ENCODE measurements at places on chromosomes 16 and 17.

GRCh38 chr16:81627024-81627423 lies 152.1 kb upstream of the PLCG2 start:
- no peak for DNase-seq

- no peak for DNase-seq
Observed at GRCh38 chr17:74019860-74020259, 183.6 kb upstream of the RPL38 start.

DNA sequence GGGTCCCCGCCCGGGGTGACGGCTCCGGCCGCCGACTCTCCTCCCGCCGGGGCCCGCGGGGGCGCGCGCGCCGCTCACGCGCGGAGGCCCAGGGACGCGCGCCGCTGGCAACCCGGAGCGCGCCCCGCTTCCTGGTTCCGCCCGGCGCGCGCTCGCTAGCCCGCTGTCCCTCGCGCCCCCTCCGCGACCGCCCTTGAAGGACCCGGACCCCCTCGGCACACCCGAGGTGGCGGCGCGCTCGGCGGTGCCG lies at the start of gene STAT5B:
Gene STAT5B, minus strand, starts transcription at position 33 of the 250 bp plus-strand sequence. CDS start 44,264 bp downstream, outside the sequence.
- peak; percentile 46 for DNase-seq

DNA sequence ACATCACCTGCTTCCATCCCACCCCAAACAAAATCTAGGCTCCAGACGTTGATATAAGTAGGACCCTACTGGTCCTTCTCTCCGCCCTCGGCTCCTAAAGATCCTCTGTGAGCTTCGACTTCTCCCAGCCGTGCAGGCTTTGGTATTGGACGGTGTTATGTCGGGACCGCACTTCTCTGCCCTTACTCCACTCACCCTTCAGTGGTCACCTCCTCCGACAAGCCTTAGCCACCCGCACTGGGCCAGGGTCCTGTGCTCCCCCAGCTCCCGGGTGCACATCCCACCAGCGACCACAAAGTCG lies 1.6 kb downstream of the PSMB10 start:
- DNase-seq, result no peak

DNA sequence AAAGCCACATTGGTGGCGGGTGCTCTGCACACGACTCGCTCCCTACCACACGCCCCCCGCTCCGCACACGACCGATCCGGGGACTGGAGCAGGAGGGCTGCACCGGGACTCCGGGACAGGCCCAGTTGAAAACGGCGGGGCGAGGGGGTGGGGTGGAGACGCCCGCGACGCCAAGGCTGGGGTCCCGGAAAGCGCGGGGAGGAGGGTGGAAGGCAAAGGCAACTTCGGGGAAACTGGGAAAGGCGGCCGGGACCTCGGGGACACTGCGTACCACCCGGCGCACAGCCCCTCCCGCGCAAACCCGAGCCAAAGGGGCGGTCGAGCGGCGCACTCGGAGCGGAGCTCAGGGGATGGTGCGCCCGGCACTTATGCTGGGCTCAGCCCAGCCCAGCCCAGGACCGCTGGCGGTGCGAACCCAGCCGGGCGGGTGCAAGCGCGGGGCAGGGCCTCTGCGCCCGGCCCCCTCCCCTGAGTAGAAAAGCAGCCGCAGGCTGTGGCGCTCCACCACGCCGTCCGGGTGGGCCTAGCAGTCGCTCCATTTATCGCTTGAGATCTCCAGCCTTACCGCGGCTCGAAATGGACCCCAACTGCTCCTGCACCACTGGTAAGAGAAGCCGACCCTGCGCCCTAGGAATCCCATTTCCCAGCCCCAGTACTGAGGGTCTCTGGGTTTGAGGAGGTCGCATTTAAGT lies at the start of gene MT1M:
Gene MT1M, plus strand, starts transcription at position 504 of the 692 bp plus-strand sequence. Its CDS starts 73 bp downstream, at position 577.
- no peak for DNase-seq

GRCh38 chr17:74573169-74573568 lies 5.9 kb upstream of the CD300H start:
- DNase-seq, result no peak

GRCh38 chr17:36149296-36149820 lies 27.1 kb downstream of the TBC1D3B start:
- DNase-seq, result no peak

GRCh38 chr17:61284174-61284573 lies 115.5 kb upstream of the TBX2 start:
- DNase-seq, result no peak

GRCh38 chr16:25941800-25942499 lies 250.2 kb downstream of the HS3ST4 start:
- DNase-seq, result no peak

- no peak for DNase-seq
Observed at GRCh38 chr17:7403043-7403726, 712 bp downstream of the TMEM256 start.

DNA sequence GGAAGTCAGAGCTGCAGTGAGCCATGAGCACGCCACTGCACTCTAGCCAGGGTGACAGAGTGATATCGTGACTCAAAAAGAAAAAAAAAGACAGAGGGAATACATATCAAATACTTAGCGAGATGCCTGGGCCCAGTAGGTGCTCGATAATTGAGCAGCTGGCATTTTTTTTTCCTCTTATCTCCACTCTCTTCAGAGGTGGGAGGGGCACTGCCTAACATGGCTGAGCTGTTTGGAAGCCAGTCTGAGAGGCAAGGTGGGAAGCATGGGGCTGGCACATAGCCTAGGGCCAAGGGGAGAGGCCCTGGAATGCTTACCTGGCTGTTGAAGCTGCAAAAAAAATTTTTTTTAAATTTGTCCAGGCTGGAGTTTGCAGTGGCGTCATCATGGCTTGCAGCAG lies 38.4 kb downstream of the HIC1 start:
- no peak for DNase-seq

DNA sequence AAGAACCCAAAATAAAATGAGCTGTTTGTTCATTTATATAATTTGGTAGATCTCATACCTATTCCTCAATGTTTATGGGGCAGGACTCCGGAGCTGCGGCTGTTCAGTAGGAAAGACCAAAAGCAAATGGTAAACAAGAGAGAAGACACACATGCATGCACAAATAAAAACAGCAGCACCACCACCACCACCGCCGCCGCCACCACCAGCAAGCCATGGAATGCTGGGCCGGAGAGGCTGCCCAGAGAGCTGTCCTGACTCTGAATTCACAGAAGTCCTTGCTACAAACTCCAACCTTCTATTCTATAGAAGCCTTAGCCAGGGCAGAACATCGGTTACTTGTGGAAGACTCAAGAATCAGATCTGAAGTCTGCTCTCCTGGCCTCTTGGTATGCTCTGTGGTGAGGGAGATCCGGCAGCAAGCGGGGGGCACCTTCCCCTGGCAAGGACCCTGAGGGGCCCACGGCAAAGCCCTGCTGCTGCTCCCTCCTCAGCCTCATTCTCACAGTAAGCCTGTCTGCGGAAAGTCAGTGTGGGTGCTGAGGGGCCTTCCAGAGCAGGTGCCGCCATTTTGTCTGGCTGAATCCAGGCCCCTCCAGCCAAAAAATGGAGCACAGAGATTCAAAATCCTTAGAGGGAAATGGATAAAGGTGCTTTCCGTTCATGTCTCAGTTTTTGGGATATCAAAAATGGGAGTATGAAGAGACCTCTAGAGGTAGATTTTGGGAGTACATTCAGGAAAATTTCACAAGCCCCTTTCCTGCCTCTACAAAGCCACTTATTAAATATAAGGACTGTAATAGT lies 6.4 kb upstream of the FOXJ1 start:
- no peak for DNase-seq

GRCh38 chr16:21242756-21243155 lies 9.3 kb downstream of the ANKS4B start:
- no peak for DNase-seq

DNA sequence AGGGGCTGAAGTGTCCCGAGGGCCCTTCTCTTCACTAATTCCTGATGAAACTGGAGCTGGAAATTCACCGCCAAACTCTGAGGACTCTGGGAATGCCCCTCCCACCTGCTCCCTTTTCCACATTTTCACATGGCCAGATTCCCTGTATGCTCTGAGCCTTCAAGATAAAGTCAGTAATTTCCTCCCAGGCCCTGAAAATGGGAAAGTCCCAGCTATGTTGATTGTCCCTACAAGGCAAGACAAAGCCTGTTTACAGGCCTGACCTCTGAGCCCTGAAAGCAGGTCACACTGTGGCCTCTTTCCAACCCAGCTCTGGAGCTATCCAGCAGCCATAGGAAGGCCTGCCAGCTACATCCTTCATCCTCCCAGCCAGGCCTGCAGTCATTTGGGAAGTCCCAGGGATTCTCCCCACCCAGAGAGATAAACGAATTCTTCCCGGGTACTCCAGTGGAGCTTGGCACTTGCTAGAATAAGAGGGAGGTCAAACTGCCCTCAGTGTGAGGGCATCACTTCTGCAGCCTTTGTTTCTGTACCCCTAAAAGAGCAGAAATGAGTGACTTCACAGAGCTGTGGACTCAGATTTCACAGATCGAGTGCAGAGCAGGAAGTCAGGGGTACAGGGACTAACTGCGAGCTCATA lies 19.6 kb upstream of the CCL2 start:
- no peak for DNase-seq

DNA sequence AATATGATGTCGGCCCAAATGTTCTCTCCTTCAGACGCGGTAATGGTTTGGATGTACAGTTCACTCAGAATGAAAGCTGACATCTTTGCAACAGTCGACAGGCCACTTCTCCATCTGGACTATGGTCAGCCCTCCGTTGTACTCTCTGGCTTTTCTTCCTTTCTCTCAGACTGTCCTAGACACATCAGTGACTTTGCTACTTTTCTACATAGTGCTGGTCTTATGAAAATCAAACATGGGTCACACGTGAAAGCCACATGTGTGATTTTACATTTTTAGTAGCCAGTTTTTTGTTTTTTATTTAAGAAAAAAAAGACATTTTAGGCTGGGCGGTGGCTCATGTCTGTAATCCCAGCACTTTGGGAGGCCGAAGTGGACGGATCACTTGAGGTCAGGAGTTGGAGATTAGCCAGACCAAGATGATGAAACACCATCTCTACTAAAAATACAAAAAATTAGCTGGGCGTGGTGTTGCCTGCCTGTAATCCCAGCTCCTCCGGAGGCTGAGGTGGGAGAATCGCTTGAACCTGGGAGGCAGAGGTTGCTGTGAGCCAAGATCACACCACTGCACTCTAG lies 644.1 kb downstream of the KCNJ2 start:
- no peak for DNase-seq

DNA sequence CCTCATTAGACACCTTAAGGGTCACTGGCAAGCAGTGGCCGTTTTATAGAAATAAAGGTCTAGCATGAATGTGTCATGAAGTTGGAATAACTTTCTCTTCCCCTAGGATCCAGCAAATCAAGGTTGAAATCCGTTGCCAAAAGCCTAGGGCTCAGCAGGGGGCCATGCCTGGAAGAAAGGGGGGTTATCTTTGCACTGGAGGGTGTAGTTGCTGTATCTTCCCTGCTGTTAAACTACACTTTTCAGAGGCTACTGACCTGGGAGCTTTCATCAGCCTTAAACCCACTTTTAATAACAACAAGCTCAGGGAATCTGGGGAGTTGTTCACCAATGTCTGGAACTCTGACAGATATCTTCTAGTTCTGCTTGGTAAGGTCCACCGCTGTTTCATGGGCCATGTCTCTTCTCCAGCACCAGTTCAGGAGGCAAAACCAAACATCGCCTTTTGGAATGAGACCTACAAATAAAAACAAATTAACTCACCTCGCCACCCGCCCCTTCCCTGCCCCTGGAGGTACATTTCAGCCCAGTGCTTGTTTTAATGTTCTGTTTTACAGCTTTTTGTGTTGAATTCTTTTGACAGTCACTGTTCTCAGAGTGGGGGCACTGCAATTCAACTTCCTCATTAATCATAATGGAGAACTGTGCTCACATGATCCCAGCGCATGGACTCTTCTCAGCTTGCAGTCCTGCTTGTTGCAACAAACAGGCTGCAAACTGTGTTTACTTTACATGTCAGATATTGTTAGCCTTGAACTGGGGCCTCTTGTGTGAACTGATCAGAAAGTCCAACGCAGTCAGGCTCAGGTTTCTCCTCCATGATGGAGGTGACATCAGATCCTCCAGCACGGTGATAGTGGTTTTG lies 508.7 kb downstream of the KCNJ2 start:
- no peak for DNase-seq

GRCh38 chr17:58059141-58059540 lies 24.1 kb upstream of the DYNLL2 start:
- no peak for DNase-seq

- no peak for DNase-seq
Observed at GRCh38 chr16:84479716-84480450, 24.6 kb downstream of the MEAK7 start.

DNA sequence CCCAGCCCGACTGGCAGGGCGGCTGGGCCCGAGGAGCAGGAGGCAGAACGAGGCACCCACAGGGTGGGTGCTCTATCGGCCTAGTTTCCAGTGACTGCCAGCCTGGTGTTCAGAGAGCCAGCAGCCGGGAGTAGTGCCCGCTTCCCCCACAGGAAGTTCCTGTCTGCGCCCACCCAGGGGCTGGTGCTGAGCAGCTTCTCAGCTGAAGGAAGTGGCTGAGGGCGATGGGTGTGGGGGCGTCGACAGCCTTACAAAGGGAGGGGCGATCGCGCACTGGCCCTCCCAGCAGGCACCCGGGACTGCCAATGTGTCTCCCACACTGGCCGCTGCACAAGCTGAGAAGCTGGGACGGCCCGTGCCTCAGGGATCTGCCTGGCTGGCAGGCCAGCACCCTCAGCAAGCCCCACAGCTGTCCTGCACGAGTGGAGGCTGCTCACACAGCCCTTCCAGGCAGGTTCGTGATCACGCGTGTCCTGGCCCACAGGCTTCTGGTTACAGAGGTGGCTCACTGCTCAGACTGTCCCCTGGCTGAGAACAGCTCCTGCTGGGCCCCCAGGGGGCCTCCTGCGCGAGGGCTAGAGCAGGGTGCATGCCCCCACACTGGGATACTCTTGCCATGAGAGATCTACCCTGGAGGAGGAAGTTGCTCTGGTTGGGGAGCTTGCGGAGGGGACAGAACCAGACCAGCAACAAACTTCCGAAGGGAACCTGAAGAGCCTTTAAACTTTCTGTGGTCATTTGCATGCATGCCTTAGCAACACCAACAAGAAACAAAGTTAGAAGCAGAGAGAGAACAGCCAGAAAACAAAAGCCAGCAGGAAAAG lies 2.5 kb downstream of the RNF166 start:
- peak; percentile 73 for DNase-seq

- DNase-seq, result no peak
Observed at GRCh38 chr16:49660626-49661025, 195.3 kb downstream of the ZNF423 start.

- no peak for DNase-seq
Observed at GRCh38 chr16:983044-984030, 1.8 kb downstream of the SOX8 start.

DNA sequence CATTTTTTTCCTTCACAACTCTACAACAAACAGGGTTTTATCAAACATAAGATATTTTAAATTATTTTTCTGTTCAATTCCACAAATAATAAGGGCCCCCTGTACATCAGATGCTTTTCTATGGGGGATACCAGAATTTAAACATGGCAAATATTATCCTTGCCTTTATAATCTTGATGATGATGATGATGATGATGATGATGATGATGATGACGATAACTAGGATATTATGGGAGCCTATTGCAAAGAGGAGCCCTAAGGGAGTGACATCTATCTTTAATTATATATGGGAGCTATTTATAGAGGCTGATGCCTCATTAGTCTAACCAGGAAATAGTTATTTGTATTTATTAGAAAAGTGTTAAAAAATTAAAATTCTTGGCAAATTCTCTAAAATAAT lies 6.8 kb downstream of the MEIOC start:
- no peak for DNase-seq
